Activated CD4-positive, alpha-beta T cell treated with anti-CD3 and anti-CD28 coated beads for 24 hours (primary cell): ENCODE measurements at places on chromosomes 2 and 18.

DNA sequence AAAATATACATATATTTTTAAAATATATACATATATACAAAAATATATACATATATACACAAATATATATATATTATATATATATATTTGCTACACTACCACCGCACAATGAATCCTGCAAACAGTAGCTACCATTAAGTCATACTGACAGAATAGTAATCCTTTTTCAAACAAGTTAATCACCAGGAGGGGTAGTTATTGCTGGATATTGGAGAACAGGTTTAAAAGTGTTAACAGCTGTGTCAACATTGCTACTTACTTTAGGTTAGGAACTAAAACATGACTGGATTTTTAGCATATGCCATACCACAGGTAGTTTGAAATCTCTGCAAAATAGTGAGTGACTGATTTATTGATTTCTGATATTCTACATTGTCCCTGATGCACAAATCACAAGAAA lies 529.1 kb upstream of the CDH7 start:
- DNase-seq = no peak

GRCh38 chr2:212488611-212489010 lies 50.0 kb downstream of the ERBB4 start:
- no peak for DNase-seq

DNA sequence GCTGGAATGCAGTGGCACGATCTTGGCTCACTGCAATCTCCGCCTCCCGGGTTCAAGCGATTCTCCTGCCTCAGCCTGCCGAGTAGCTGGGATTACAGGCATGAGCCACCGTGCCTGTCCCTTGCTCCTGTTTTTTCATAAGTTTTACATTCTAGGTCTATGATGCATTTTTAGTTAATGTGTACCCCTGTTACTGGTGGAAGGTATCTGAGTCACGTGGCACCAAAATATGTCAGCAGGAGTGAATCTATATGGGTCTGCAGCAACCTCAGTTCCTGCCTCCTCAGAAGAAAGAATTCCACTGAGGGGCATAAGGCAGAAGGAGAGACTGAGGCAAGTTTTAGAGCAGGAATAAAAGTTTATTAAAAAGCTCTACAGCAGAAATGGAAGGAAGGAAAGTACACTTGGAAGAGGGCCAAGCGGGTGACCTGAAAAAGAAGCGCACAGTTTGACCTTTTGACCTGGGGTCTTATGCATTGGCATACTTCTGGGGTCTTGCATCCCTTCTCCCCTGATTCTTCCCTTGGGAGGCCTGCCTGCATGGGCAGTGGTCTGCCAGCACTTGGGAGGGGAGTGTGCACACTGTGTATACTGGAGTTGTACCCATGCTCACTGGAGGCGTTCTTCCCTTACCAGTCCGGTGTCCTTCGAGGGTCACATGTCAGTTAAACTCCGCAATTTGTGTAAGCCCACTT lies 1.1 kb upstream of the MFSD2B start:
- no peak for DNase-seq

DNA sequence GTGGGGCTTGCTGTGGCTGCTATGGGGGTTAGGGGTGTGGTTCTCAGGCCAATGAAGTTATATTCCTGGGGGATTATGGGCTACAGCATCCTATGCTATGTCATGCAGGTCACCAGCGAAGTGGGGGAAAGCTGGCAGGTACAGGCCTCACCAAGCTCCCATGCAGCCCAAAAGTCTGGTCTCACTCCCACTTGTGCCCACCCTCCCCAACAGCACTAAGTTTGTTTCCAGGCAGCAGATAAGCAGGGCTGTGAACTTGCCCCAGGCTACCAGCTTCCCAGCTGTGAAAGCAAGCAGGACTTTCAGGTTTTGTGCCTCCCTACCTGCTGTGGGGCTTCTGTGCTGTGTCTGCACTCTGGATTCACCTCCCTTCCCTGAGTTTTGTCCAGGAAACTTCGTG lies 469.7 kb downstream of the CPS1 start:
- DNase-seq = no peak

- DNase-seq = no peak
Observed at GRCh38 chr2:70300771-70301343, 1.0 kb downstream of the FAM136A start.

GRCh38 chr2:184113696-184114403 lies 484.5 kb upstream of the ZNF804A start:
- DNase-seq = no peak

GRCh38 chr2:51624995-51625394 lies 593.1 kb upstream of the NRXN1 start:
- DNase-seq = no peak

- DNase-seq = no peak
Observed at GRCh38 chr2:230872968-230873660, 8.4 kb downstream of the ITM2C start.

GRCh38 chr2:61262699-61263098 lies 100.7 kb downstream of the C2orf74 start:
- no peak for DNase-seq

DNA sequence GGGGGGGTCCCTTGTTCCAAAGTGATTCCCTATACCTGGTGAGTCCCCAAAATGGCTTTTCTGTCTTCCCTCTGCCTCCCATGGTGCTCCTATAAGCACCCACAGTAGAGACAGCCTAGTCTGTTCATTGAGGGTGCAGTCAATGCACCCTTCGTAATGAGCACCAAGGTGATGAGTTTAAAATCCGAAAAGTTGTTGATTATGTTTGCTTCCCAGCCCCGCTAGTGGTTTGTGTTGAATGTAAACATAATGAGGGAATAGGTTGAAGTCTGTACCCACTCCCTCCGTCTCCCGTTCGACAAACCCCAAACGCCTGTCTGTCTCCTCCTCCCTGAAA lies 2.3 kb downstream of the FOSL2 start:
- DNase-seq = no peak

- DNase-seq = no peak
Observed at GRCh38 chr18:3071676-3072075, 58.7 kb upstream of the LPIN2 start.

- DNase-seq = no peak
Observed at GRCh38 chr2:168114040-168114439, 133.4 kb downstream of the STK39 start.

DNA sequence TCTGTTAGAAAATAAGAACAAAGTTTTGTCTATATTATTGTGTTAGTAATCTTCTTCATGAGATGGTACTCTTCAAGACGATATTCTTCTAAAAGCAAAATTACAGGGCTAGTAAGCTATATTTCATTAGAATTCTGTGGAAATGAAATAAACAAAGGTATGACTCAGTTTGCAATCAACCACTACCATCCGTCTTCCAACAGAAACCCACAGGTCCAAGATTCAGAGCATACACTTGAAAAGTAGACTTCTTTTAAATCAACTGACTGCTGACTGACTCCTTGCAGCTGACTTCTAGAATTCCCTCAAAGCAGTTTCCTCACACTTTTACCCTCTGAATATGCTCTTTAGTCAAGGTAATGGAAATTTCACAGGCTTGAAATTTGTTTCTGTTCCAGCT lies 193.7 kb downstream of the GCA start:
- DNase-seq = no peak

DNA sequence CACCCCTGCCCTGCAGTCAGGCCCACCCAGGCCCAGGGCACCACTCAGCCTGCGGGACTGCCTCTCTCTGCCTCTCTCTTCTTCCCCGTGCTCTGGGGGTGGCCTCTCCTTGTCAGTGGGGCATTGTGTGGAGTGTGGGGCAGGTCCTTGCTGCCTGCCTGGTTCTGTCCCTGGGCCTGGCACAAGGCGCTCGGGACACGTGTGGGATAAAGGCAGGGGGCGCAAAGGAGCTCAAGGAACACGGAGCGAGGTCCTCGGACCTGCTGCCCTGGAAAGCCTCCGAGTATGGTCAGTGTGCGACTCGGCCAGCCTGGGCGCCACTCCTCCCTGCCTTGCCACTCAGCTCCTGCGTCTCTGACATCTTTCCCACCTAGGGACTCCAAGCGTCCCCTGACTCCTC lies 262.2 kb downstream of the HDAC4 start:
- DNase-seq = no peak

DNA sequence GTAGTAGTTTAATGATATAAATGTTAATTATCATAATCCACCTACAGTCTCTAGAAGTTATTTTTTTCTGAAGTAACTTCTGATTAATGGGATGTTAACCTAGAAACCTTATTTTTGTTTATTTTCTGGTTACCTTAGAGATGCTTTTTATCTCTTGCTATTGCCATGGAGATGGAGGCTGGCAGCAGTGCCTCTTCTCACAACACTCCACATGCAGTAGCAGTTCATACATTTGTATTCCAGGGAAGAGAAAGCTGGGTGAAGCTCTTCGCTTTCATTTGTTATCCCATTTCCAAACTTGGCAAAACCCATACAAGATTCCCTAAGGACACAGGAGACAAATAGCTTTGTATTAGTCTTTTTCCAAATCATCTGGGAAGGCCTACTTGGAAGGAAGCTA lies 1794.1 kb upstream of the LRRTM1 start:
- DNase-seq = no peak

DNA sequence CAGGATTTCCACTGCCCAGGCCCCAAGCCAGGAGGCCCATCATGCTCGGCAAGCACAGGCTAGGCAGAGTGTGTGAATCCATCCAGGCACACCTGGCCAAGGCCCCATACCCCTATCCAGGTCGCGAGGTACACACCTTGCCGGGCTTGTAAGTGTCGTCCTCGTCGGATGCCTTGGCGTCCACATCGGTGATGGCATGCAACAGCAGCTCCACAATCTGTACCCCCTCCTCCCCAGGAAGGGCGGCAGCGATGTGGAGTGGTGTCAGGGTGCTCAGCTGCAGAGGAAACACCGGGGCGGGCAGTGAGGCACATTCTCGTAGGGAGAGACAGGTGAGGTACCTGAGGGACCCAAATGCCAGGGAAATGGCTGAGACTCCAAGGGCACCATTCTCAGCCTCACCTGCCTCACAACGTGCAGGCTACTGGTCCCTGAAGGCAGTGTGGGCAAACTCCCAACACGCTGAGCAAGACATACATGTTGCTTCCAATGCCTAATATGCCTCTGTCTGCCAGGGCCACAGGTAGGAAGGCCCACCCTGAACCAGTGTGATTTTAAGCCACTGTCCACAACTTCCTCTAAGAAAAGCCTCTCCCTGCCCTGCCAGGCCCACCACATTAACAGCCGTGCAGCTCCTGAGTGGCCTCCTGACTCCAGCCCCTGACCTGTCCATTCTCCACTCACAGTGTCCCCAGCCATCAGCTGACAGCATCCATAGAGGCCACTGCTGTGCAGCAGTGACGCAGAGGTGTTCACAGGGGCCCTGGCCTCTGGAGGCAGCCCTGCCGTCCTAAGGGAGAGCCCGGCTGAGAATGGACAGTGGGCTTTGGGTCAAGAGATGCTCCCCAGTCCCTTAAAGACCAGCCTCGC lies 44.9 kb downstream of the ANKMY1 start:
- DNase-seq = no peak
